ENCODE measurements at places on chromosomes 7 and 10.

- DNase-seq = no peak
These were observed 40.4 kb downstream of the PHTF2 start for GRCh38 chr7:77838929-77839491.

DNA sequence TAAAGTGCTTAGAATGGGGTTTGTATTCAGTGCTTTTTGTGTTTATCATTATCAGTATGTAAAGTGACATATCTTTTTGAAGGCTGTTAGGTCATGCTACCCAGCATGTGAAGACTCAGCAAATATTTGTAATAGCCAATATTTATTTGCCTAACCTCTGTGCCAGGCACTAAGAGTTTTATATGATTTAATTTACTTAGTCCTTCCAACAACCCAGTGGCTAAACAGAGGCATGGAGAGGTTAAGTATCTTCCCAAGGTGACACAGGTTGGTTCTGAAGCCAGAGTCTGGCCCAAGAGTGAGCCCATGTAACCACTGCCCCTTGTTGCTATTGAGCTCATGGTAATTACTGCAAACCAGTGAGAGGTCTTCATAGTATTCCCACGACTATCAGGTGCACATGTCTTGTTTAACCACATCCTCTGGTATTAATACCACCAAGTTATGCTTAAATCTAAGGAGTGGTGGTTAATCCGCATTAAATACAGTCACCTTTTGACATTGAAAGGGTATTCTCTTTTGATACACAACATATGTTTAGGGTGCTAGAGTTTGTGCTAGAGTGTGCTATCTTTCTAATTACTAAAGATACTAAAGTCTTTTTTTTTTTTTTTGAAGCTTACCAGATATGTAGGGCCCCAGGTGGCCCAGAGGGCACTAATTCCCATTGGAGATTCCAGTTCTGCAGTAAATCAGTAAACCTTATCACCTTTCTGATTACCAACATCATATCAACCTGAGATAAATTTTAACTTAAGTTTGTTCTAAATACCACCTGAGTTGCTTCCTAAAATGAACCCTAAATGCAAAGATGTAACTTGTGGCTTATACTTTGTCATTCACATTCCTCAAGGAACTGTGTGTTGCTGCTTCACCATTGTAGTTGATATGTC lies 2.9 kb downstream of the ADD3 start:
- no peak for DNase-seq

- no peak for DNase-seq
These were observed 69.9 kb downstream of the PTPRE start for GRCh38 chr10:127976701-127977356.

GRCh38 chr7:5488286-5488878 lies 64.7 kb upstream of the TNRC18 start:
- no peak for DNase-seq

DNA sequence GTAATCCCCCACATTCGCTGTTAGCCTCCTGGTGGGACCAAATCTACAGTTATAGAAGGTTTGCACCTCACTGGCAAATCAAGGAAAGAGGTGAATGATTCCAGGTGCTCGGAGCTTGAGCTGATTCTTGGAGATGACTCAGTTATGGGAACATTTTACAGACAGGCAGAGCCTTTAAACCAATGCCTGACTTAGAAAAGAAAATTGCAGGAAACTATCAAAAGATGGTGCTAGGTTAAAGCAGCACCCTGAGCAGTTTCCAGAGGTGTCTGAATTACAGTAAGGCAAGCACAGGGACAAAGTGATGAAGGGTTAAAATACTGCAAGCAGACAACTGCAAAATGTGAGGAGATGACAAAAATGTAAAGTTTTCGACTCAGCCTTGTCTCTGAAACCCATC lies 2.9 kb downstream of the LRRTM3 start:
- DNase-seq = no peak

GRCh38 chr7:130941322-130942210 lies 207.6 kb upstream of the KLF14 start:
- DNase-seq = no peak

DNA sequence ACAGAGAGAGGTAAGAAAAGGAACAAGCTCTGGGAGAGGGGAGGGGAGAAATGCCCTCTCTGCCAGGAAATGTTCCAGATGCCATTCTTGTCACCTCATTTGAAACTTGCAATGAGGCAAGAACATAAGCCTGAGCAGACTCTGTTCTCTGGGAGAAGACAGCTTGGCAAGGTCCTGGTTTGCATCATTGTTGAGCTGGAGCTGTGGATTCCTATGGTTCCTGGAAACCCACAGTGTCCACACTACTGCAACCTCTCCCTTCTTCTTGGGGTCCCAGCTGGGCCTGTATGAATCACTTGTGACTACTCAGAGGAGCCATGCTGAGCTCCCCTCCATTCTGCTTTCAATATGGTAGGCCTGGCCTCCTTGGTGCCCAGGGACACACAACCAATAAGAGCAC lies 60.8 kb upstream of the HECTD2 start:
- DNase-seq = no peak

- DNase-seq = no peak
These were observed 176.0 kb downstream of the EXOC4 start for GRCh38 chr7:133428876-133429275.

DNA sequence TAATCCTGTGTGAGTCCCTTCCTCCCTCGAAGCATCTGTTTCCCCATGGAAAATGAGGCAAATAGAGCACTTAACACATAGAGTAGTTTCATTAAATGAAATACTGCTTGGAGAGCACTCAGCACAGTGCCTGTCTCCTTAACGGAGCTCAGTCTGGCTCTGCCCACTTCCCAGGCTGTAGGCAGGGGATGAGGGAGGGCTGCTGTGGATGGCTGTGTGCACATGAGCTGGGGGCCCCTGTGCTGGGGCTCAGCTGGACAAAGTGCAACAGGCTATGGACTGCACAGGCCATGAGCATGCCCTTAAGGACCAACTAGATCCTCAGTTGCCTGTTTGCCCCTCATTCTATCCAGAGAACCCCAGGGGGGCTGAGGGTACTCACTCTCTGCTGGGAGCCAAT lies 14.5 kb downstream of the ZCCHC24 start:
- no peak for DNase-seq

GRCh38 chr7:452791-453455 lies 66.7 kb downstream of the PDGFA start:
- DNase-seq = no peak

- no peak for DNase-seq
These were observed 120.7 kb downstream of the CXCL12 start for GRCh38 chr10:44264244-44264643.

- DNase-seq = no peak
These were observed 10.1 kb upstream of the LEP start for GRCh38 chr7:128231021-128231420.

DNA sequence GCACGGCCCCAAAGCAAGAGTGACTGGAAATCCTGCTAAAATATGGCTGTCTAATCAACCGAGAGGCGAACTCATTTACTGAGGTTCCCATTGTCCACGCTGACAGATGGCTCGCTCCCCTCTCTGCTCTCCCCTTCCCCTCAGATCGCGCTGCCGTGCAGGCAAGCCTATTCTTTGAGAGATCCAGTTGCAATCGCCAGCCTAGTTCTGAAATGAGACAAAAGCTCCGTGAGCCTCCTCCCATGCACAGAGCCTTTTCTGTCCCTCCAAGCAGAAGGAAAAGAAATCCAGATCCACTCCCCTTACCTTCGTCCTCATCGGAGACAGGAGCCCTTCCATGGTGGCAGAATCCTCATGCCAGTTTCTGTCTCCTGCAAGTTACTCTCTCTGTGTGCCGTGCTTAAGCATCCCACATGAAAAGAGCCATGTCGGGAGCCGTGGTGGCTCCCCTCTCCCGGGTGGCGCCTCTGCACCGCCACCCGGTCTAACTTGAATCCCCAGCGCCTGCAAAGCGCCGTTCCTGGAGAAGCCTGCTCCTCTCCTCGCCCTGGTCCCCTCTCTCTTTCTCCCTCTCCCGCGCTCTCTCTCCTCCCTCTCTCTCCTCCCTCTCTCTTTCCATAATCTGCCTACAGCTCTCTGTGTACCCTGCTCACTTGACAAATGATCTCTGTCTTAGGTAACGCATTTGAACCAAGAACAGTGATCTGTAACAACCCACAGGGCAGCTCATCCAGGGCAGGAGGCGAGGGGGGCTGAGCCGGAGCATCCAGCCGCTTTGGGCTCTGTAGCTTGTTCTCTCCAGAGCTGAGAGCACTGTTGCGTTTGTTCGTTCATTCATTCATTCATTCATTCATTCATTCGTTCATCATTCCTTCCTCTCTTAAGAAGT lies 156.8 kb downstream of the FRMD4A start:
- peak; percentile 45 for DNase-seq

DNA sequence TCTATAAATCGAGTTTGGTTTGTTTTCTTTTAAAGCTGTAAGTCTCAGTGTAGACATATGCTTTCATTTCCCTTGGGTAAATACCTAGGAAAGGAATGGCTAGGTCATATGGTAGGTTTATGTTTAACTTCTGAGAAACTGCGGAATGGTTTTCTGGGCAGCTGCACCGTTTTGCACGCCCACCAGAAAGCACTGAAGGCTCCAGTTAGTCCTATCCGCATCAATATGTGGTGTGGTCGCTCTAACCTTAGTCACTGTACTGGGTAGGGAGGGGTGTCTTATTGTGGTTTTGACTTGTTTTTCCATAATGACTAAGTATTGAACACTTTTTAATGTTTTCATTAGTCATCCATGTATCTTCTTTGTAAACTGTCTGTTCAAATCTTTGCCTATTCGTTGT lies 279.5 kb upstream of the AKR1E2 start:
- DNase-seq = no peak

DNA sequence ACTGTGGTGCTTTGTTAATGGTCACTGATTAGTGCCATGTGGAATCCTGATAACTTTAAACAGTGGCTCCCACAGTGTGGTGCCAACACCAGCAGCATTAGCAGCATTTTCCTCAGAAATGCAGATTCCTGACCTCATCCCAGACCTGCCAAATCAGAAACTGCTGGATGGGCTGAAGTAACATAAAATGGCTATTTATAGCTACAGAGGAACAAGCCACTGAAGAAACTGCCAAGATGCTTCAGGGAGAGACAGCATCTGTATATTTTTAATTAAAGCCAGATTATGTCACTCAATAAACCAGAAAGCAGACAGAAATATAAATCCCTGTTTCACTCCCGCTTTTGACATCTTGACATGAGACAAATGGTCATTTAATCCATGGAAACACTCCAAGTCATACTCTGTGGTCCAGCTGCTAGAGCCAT lies 178.5 kb downstream of the AMPH start:
- no peak for DNase-seq

DNA sequence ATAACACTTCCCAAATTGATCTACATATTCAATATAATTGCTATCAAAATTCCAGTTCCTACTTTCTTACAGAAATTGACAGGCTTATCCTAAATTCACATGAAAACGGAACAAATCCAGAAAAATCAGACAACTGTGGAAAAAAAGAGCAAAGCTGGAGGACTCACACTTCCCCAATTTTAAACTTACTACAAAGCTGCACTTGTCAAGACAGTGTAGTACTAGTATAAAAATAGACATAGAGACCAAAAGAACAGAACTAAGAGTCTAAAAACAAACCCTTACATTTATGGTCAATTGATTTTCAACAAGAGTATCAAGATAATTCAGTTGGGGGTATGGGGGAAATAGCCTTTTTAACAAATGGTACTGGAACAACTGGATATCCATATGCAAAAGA lies 27.5 kb downstream of the LMBR1 start:
- no peak for DNase-seq

GRCh38 chr7:29626730-29627129 lies 63.1 kb downstream of the PRR15 start:
- DNase-seq = no peak

GRCh38 chr10:131088619-131089018 lies 222.9 kb downstream of the TCERG1L start:
- DNase-seq = no peak
